ENCODE measurements at places on chromosomes 16 and 17.

GRCh38 chr16:10885246-10885645, 8.2 kb downstream of the CIITA start:
- DNase-seq, result no peak

DNA sequence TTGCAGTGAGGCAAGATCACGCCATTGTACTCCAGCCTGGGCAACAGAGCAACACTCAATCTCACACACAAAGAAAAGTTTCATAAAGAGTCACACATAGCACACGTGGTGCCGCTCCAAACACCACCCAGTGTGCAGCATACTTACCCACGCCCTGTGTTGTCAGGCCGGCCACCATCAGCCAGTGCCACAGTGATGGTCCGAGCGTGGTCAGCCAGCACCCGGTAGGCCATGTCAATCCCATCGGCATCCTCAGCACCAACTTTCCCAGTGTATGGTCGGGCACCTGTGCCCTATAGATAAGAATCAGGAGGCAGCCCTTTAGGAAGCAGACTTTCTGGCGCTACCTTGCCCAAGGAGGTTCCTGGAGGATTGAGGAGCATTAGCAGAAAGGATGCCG, 17.7 kb upstream of the EXOSC6 start:
- DNase-seq, result no peak

- DNase-seq, result no peak
Measured at GRCh38 chr17:51165680-51166197, 472 bp upstream of the NME2 start.

- DNase-seq, result no peak
Measured at GRCh38 chr16:25585526-25585925, 106.2 kb upstream of the HS3ST4 start.

DNA sequence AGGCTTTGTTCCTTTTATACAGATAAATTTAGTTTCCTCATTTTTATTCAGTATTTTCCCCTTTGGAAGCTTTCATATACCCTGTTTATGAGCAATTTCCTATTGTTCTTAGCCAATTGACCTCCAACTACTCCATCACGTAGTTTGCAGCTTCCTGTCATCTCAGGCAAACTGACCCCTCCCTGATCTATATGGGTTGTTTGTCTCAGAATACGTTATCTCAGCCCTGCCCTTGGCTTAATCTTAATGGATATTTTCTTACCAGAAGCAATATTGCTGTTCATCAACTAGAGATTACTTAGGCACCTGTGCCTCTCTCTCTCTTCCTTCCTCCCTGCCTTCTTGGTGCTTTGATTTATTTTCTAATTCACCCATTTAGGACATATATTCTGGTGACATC, 81.2 kb downstream of the ZNF18 start:
- no peak for DNase-seq

- no peak for DNase-seq
Measured at GRCh38 chr17:869567-870525, 87.7 kb downstream of the MRM3 start.

GRCh38 chr17:77717941-77718668, 240.4 kb upstream of the TNRC6C start:
- DNase-seq, result no peak

- DNase-seq, result no peak
Measured at GRCh38 chr17:75826561-75827307, 17.5 kb downstream of the UNC13D start.

GRCh38 chr17:2775206-2775605, 21.0 kb upstream of the RAP1GAP2 start:
- no peak for DNase-seq

- peak; percentile 36 for DNase-seq
Measured at GRCh38 chr17:69607162-69607834, 192.8 kb downstream of the MAP2K6 start.

DNA sequence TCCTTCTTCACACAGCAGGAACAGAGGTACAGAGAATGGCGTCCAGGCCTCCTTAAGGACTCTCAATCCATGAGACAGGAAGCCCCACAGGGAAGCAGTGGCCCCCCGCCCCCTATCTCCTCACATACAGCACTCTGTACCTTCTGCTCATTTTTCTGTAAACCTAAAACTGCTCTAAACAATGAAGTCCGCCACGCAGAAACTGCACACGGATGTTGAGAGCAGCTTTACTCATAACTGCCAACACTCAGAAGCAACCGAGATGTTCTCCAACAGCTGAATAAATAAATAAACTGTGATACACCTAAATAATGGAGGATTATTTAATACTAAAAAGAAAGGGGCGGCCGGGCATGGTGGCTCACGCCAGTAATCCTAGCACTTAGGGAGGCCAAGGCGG, 9.9 kb downstream of the TBC1D16 start:
- no peak for DNase-seq

GRCh38 chr17:44363613-44364159, at the start of gene FAM171A2:
TSS of gene FAM171A2 (minus strand) at chr17:44363853. CDS start at chr17:44363714, 139 bp downstream.
- no peak for DNase-seq

GRCh38 chr16:26605626-26606271, 461.0 kb upstream of the C16orf82 start:
- no peak for DNase-seq

- DNase-seq, result no peak
Measured at GRCh38 chr16:68309799-68310198, 947 bp downstream of the SLC7A6OS start.

DNA sequence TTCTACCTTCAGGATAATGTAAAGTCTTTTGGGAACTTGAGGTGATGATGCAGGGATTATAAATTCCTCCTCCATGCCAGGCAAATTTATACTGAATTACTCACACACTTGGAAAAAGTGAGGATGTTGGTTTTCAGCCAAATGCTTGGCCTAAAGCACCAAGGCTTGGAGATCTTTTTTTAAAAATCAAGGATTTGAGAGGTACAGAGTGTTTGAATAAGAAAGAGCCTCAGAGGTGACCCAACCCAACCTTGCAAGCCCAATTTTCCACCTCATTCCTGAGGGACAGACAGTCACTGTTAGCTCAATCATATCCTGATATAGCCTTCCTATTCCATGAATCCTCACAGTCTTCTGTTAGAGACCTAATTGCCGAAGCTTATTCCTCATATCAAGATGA, 14.0 kb downstream of the GRIN2A start:
- DNase-seq, result no peak

DNA sequence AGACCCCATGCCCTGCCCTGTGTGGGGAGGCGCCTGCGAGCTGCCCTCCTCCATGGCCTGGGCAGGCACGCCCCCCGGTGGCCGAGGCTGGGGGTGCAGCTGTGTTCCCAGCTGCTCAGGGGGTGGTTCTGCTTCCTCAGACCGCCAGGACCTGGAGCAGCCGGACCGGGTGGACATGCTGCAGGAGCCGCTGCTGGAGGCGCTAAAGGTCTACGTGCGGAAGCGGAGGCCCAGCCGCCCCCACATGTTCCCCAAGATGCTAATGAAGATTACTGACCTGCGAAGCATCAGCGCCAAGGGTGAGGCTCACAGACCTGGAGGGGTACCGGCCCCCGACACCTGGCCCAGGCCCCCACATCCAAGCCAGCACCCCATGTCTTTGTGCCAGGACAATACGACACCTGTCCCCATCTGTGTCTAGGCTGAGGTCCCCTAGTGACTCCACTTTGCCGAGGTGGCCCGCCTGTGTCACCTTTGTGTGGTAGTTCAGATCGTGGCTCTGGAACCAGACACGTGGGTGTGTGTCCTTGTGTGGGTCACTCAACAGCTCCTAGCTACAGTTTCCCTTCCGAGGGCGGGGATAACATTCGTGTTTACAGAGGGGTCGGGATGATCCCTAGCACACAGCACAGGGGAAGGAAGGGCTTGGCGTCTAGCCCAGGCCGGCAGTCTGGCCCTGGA, 9.3 kb downstream of the GJD3 start:
- no peak for DNase-seq

DNA sequence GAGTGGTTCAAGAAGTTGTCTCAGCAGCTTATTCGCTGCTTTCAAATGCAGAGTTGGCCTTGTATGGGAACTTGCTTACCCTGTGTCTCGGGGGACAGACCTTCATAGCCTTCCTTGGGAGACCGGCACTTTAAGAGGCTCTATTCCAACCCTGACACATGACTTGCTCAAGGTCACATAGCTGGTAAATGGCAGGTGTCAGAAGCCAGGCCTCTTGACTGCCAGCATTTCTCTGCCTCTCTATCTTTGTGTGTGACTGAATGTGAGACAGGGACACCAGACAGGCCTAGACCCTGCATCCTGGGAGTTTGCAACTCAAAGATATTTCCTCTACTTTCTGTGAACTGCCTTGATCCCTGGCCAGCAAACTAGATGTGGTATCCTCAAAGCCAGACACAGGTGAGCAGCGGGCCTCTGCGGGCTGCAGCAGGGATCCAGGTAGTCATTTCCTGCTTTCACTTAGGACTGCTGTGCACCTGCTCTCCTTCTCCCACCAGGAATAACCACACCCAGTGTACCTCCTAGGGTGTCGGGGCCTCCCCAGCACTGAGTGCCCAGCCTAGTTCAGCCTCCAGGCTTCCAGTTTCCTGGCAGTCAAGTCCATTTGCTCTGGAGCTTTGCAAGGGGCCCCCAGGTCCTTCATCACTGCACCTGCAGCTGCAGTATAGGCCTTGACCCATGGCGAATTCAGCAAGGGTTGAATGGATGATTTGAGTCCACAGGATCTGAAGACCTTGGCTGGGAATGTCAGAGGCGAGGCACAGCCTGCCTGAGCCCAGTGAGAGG, 116.6 kb upstream of the TNRC6C start:
- no peak for DNase-seq

DNA sequence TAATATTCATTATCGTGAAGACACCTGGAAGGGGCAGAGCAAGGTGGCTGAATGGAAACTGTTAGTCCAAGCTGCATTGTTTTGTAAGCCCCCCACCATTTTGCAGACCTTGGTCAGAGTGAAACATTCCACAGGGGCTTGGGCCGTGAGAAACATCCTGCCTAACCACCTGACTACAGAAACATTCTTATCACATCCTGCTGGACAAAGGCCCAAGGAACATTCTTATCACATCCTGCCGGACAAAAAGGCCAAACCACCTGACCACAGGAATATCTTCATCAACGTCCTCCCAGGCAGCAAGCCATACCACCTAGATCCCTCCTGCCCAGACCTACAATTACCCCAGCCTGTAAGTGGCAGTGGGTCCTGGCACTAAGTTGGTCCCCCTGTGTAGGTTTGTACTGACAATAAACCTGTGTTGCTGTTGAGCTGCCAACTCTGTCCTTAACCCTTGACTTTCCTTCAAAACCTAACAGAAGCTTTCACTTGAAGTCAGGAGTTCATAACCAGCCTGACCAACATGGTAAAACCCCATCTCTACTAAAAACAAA, 19.6 kb downstream of the ATF7IP2 start:
- no peak for DNase-seq

DNA sequence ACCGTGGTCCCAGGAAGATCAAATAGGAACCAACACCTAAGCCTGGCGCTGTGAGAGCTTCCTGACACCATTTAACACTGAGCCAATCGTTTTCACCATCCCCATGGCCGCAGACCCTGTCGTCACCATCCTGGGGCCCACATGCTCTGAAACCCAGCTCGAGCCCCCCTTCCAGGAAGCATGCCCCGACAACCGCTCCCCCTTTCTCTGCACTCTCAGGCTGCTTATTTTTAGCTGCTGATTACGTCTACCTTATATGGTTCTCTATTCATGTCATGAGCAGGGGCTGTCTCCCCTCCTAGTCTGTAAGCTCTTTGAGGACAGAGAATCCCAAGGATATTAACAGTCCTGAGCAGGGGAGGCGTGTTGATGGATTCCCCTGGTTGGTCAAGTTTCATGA, 10.5 kb downstream of the SRL start:
- no peak for DNase-seq

DNA sequence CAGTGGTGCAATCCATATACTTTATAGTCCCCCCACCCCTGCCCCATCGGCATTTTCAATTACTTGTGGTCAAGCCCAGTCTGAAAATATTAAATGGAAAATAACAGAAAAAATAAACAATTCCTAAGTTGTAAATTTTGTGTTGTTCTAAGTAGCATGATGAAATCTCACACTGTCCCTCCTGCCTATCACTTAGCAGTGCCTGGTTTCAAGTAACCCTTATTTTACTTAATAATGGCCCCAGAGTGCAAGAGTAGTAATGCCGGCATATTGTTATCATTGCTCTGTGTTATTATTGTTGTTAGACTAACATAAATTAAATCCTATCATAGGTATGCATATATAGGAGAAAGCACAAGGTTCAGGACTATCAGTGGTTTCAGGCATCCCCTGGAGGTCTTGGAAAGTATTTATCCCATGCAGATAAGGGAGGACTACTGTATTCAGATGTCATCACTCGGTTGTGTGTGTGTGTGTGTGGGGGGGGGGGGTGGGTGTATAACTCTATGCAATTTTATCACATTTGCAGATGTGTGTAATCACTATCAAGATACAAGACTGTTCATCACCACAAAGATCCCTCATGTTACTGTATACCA, 9.3 kb downstream of the UBE2G1 start:
- no peak for DNase-seq

- no peak for DNase-seq
Measured at GRCh38 chr17:80000981-80001775, 34.5 kb downstream of the TBC1D16 start.

GRCh38 chr17:13240851-13241250, 223.0 kb upstream of the ELAC2 start:
- DNase-seq, result no peak

DNA sequence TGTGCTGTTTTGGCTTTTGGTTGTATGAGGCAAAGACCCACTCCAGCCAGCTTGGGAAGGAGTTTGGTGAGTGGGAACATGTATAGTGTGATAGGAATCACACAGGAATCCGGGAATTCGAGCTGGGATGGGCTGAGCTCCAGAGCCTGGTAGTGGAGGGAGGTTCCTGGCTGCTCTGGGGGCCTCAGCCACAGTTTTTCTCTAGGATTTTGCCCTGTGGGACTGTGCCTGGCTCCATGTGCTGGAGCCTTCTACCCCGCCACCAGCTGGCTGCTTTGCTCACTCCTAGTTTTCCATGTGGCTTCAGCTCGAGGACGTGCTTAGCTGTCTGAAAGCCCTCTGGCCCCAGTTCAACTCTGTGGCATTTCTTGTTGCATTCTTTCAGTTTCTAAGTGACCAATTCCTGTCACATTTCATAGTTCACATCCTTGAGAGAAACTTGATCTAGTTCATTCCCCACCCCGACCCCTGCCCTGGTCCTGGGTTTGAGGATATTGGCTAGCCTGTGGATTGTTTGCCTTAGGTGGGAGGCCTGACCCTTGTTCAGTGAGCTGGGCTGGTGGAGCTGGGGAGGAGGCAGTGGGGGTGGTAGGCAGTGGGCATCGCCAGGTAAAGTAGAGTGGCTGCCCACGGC, 5.0 kb downstream of the SEC14L1 start:
- DNase-seq, result peak; percentile 72

- no peak for DNase-seq
Measured at GRCh38 chr16:4970010-4970409, 11.9 kb downstream of the SEC14L5 start.

DNA sequence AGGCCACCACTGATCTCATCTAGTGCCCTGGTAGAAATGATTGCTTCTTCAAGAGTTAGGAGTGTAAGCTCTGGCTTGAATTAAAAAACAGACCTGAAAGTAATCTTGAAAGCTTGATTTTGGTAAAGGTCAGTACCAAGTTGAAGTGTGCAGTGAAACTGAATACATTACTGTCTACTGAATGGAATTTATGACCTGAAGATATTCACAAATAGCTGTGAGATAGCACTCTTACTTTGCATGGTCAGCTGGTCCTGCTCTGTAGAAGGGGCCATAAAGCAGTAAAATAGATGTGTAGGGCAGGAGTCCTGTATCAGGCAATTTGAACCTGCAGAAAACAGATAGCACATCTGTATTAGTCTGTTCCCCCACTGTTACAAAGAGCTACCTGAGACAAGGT, 78.6 kb downstream of the MYH13 start:
- DNase-seq, result no peak
